ENCODE measurements at places on chromosomes 1 and 21.

- no peak for DNase-seq
Observed at GRCh38 chr1:100422065-100422464, 69.8 kb downstream of the CDC14A start.

GRCh38 chr1:11318982-11319381 lies 46.0 kb downstream of the UBIAD1 start:
- no peak for DNase-seq

DNA sequence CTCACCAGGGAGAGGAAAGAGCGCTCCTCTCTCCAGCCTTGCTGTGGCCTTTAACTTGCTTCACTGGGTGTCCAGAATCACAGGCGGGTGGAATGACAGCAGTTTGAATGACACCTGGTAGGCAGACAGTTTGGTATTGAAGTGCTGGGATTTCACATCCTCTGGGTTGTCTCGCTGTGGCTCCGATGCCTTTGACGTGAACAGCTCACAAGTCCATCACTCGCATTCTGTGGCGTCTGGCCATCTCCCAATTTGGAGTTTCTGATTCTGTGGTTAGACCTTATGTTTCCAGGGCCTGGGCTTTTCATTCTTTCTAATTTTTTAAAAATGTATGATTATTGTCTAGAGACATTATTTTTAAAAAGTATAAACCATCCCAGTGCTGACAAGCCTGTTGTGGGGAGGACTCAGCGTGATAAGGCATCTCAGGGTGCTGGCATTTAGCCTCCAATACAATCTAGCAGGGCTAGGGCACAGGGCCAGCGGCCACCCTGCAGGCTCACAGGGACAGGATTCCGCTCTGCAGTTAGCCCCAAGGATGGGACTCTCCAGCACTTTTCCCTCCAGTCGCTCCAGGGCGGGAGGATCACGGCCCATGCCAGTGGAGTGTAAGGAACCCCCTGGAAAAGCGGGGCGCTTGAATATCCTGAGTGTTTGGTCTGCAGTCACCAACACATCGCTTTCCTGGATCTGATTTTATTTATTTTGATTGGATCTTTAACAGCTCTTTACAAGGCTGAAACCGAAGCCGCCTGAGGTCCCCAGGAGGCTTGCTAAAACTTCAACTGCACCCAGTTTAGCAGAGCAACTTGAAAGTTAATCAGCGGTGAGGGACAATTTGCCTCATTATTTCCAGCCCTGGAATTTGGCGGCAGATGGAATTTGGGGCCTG lies 178.3 kb downstream of the TRABD2B start:
- no peak for DNase-seq

DNA sequence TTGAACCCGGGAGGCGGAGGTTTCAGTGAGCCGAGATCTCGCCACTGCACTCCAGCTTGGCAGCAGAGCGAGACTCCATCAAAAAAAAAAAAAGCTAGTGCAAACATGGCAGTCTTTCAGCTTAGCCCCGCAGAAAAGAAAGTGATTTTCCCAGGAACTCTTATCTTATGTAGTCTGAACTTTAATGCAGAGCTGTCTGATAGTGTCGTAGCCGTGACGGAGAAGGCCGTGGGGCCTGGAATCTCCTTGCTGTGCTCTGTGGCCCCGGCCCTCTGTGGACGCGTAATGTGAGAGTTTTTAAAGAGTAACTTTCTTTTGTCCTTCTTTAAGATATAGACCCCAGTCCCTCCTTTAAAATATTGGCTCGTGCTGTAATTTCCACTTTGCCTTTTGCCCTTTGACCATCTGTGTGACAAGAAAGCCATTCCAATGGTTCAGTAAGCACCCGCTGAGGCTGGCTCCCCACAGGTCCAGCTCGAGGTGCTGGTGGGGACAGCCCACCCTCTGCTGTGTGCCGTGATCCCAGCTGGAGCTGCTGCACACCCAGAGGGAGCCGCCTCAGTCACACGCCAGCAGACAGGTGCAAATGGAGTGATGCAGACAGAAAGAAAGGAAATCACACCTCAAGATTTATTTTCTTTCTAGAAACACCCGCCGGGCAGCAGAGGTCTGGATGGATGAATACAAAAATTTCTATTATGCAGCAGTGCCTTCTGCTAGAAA lies 164.0 kb downstream of the PGBD5 start:
- DNase-seq: no peak

DNA sequence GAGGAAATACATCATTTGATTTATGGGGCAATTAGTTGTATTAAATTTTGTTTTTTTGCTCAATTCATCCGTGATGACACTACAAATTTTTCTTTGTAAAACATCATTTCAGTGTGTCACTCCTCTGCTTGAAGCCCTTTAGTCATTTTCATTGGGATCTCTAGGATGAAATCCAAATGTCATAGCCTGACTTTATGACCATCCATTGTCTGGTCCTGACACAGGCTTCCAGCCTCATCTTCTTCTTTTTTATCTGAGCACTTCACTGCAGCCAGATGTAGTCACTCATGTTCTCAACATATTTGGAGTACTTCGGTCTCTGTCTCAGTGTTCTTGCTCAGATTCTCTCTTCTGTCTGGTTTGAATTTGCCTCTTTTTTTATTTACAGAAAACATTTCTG lies 173.1 kb downstream of the HMCN1 start:
- no peak for DNase-seq

GRCh38 chr1:203380420-203381150 lies 29.7 kb upstream of the FMOD start:
- no peak for DNase-seq

GRCh38 chr1:39134768-39135333 lies 69.6 kb upstream of the MACF1 start:
- no peak for DNase-seq

DNA sequence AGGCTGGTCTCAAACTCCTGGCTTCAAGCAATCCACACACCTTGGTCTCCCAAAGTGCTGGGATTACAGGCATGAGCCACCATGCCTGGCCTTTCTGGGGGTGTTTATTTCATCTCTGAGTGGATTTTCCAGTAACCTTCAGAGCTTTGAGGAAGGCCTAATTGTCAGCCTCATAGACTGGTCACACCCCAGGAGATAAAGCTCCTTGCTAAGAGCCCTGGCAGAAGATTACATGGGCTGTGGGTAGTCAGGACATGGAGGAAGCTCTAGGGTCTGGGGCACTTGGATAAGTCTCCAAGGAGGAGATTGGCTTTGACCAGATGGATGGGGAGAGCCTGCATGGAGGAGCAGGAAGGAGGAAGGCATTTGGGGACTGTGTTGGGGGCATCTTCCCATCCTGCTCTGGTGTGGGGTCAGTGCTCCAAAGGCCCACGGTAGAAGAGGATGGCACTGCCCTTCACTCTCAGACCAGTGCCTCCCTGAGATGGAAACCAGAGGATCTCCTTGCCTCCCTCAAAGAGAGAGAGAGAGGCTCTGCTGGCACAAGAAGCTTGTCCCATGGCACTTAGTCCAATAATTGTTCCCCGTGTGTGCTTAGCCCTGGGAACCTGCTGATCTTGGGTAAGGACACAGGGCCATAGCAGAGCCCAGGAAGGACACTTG lies 14.7 kb upstream of the GSTM4 start:
- no peak for DNase-seq

DNA sequence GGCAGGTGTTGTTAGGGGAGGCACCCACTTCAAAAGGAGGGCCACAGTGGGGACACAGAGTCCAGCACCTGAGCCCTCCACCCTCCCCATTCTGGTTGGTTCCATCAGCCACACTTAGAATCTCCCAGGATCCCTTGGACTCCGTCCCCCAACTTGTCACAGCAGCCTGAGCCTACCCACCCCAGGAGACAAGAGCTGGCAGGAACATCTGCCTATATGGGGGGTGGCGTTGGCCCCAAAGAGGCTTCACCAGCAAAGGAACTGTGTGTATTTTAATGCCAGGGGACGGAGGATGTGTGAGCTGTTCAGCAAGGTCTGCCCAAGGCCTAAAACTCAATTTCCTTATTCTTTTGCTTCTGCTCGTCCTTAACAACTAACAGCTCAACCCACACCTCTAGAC lies 86.4 kb upstream of the TMEM51 start:
- DNase-seq: no peak

- DNase-seq: no peak
Observed at GRCh38 chr1:32702599-32703478, at the start of gene SYNC. TSS of gene SYNC (minus strand) at chr1:32702770. CDS start at chr1:32702660, 110 bp downstream.

DNA sequence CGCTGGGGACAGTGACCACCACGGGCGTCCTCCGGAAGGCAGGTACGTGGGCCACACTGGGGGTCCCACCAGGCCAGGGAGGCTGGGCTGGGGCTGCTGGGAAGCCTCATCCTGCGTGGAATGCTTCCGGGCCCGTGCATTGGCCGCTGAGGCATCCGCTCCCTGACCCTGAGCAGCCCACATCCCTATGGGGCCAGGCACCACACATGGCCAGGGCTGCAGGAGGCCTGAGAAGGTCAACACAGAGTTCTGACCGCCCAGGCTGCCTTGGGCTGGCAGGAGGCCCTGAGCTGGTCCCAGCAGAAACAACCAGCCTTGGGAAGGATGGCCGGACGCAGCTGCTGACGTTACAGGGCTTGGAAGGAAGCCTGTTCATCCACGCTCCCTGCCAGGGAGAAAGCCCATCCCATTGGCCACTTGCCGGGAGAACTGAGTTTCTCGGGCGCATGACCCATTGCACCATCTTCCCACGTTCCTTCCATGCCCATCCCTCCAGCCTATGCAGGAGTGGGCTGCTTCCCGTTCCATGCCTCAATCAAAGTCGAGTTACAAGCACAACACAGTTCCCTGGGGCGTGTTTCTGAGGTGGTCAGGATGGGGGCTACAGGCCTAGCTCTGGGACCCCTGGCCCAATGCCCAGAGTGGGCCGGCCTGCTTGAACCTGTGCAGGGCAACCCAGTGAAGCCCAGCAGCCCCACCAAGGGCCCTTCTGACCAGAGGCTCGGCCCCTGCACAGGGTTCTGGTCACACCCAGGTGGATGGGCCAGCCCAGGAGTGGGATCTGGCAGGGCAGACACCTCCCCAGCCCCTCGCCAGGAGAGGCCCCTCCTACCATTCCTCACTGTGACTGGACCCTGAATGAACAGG lies 31.7 kb downstream of the TRIM11 start:
- DNase-seq: no peak

DNA sequence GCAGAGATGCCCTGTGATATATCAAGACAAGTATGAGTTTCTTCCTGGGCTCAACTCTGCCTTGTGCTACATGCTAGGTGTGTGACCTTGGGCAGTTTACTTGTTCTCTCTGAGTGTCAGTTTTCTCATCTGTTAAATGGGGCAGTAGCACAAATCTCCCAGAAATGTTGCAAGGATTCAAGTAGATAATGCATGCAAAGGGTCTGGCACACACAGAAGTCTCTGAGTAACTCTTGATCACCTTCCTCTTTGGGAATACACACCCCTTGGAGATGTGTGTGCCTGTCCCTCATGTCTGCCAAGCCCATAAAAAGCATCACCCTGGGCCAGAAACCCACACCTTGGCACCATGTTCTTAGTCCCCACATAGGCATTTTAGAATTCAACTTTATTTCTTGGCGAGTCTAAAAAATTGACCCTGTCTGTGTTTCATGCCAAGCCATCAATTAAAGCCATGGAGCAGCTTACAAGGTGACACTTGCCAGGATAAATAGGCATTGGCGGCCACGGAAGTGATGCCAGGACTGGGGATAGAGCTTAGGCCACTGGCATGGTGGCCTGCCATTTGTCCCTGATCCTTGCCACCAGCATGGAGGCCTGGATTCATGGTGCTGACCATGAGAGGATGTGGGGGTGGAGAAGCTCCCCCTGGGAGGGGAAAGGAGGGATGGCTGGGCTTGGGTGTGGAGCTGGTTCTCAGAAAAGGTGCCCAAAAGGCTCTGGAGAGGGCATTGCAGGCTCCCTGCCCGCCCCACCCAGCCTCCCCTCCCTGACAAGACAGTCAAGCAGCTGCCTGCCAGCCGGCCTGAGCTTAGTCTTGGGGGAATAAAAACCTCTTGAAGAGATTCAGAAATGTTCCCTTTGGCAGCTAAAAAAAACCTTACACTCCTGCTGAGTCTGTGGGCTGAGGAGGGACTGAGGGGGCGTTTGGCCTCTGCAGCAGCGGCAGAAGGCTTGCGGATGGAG lies 118.0 kb upstream of the IPO9 start:
- no peak for DNase-seq

DNA sequence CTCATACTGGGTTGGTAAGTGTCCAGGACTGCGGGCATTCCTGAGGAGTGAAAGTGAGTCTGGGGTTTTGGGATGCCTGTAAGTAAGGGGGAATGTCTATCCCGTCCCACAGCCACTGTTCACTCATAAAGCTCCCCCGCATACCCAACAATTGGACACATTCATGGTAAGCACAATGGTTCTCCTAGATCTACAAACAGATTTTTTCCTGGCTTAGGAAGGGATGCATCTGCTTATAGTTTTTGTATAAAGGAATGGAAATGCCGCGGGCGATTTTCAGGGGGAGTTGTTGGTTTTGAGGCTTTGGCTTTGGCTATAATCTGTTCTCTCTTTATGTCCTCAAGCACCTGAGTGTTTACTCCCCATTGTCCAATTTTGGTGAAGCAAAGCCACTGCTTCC lies 7.1 kb downstream of the ERVH48-1 start:
- DNase-seq: no peak

GRCh38 chr1:230611878-230612235 lies 30.4 kb upstream of the COG2 start:
- no peak for DNase-seq

GRCh38 chr1:31739346-31739745 lies 24.8 kb downstream of the ADGRB2 start:
- DNase-seq: no peak

DNA sequence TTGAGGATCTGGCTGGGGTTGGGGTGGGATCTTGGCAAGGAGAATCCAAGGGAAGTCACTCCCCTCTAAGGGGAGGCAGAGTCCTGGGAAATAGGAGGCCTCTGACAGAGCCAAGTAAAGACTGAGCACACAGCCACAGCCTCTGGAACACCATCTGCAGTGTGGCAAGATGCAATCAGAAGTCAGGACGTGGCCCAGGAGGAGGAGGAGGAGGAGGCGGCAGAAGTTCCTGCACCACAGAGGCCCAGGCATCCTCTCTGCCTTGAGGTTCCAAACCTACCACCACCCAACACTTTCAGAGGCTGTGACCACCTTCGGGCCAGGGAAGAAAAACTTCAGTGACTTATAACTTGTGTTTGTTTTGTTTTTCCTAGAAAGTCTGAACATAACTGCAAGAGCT lies 23.7 kb upstream of the KCNE2 start:
- no peak for DNase-seq
